ENCODE measurements at places on chromosomes 5 and 9.

- no peak for DNase-seq
Observed at GRCh38 chr5:131786036-131786435, 10.8 kb downstream of the FNIP1 start.

DNA sequence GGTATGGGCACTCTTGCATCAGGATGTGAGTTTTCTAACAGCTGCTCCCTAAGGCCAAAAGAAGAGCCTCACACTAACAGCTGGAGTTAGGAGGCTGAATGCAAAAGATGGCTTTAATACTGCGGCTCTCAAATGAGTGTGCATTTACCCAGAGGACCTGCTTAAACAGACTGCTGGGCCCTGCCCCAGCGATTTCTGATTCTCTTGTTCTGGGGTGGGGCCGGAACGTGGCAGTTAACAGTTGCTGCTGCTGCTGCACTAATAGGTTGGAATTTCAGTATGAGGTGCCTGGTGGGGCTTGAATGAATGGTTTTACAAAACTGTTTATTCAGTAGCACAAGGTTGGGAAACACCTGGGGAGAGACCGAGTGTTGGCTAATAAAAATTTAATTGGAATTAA is 26.1 kb downstream of the HMGCR start:
- no peak for DNase-seq

DNA sequence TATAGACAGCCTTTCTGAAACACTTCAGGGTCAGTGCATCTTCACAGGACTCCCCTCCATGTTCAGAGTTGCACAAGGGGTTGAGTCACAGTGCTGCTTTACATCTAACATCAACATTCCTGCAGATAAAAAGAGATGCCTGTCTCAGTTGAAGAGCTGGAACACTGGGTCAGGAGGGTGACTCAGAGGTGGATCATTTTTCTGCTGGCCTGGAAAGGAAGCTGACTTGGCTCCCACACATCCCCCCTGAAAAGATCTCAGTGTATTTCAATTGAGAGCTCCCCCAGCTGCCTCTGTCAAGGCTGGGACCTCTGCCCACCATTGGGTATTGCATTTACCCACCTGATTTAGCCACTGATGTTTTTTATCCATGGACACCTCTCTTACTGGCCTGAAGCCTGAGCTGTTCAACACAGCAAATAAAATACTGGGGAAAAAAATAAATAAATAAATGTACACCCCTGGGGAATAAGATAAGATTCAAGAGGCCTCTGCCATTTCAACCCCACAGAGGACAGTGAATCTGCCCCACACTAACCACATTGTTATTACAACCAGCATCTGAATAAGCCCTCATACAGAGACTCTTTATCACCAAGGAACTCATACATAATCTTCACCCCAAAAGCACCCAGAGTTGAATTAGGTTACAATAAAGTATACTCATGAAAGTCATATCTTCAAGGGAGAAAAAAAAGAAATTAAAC is 716.4 kb downstream of the SEMA5A start:
- DNase-seq, result no peak

- DNase-seq, result no peak
Observed at GRCh38 chr5:175657593-175658271, at the start of gene HRH2. Gene HRH2, plus strand, starts transcription at chr5:175658071. Its CDS starts 25,163 bp downstream, at chr5:175683234.

GRCh38 chr9:34536685-34537084 is 13.9 kb upstream of the ENHO start:
- no peak for DNase-seq

DNA sequence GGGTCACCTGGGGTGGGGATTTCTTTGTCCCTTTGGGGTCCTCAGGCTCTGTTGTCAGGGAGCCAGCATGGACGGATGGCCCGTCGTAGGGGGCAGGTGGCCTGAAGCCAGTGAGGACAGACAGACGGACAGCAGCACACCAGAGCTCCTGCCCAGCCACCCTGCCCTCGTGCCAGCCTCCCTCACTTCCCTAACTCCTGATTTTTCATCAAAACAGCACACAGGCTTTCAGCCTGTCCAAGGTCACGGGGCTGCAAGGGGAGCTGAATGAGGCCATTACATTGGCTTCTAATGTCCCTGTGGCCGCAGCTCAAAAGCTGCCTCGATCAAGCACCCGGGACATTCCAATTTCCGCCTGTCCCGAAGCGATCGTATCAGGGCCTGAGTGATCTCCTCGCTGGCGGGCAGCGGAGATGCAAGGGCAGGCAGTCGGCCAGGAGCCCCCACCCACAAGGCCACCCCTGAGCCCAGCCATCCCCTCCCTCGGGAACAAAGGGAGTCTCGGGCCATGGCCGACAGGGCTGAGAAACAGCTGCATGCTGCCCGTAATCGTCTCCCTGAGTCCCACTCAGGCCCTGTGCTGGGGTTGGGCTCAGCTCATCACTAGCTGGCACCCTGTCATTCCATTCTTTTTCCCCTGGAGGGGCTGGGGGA is 50.5 kb upstream of the RNU6ATAC start:
- no peak for DNase-seq

GRCh38 chr5:61182449-61182848 is 20.2 kb upstream of the SMIM15 start:
- no peak for DNase-seq

DNA sequence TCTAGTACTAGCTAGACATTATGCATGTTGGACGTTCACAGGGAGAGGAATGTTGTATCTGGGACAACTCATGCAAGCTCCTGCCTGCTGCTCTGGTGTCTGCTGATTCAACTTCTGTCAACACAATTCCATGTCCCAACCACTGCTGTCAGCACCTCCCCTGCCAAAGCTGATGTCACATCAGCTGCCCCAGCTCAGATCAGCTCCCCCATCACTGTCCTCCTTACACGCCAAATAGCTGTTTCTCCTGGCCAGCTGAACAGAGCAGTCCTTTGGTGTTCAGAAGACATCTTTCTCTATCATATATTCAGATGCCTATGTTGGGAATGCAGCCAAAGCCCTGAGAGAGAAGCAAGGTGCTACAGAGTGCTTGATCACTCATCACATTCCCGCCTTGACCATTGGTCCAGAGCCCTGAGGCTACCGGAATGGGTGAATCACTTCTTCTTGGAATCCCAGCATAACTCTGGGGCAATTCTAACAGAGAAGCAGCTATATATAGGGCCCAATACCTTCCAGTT is 223.3 kb downstream of the SEC61B start:
- DNase-seq, result no peak

DNA sequence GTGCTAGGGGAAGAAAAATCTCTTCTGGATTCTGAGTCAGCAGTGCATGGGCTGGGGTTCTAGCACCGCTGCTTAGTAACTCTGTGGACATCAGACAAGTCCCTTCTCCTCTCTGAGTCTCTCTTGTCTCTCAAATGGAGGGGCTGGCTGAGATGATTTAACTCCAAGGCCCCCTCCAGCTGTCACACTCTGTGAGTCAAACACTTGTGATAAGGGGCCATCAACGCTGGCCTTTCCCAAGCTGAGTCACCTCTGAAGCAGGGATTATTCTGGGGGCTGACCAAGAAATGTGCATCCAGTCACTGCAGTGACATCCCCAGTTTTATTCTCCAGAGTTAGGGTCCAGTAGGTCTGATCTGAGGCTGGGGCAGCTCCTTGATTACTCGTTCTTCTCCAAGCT is 110.4 kb upstream of the ZNF462 start:
- DNase-seq, result no peak

DNA sequence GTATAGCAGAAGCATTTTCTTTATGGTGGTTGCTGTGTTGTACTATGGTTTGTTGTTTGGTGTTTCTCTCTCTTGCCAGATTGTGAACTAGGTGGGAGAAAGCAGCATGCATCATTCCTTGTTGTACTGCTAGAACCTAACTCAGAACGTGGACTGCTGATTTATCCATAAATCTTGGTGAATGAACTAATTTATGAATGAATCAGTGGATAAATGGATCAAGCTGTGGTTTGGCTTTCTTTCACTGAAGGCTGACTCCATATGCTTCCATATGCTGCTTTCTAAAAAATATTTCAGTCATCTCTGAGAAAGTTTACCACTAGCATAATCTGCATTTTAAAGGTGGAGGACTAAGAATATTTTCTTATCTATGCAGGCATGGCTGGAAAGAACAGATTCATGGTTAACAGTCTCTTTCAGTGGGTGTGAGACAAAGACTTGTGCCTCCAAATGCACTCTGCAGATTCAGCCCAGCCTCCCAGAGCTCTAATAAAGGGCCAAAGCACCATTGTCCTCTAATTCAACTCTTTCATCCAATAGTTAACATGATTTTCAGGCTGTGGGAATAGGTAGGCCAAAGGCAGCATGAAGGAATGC is 237.7 kb downstream of the SH3GL2 start:
- no peak for DNase-seq

- DNase-seq, result no peak
Observed at GRCh38 chr5:58412081-58412480, 47.8 kb downstream of the PLK2 start.

Measured in SK-N-MC (cell line).